ENCODE measurements at places on chromosomes 11 and 22.

GRCh38 chr22:25488244-25489020, 76.0 kb upstream of the GRK3 start:
- no peak for DNase-seq

GRCh38 chr22:44091021-44091721, 67.1 kb downstream of the PARVB start:
- peak; percentile 60 for DNase-seq

DNA sequence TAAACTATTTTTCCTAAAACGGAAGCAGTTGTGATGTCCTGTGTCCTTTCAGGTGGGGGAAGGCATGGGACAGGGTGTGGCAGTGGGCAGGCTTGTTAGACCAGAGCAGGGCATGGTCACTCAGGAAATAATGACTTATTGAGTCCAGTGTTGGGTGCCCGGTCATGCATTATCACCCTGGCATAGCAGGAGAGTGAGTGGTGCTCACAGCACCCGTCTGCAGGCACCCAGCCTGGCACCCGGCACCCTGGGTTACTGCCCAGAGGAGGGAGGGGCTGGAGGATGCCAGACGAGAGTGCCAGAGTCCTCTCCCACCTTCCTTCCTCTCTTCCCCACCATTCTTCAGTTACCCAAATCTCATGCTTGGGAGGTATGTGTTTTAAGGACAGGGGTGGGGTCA, 59.1 kb downstream of the ST3GAL4 start:
- no peak for DNase-seq

DNA sequence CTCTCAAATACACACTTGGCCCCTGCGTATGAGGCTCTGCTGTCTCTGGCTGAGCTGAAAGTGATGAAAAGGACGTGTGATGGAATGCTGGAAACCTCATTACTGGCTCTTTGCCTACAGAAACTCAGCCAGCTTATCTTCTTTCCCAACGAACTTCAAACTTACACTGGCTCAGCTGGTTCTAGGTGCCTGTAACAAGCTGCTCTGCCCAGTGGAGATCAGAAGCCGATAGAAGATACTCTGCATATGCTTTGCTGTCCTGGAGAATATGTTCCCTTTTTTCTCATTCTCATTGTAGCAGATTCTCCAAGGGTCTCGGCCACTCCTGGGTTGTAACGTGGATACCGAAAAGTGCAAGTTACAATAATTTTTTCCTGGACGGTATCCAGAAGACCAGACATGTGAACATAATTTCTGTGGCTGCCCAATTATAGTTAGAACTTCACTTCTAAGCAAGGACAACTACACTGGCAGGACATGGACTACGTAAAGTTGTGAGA, 405.3 kb upstream of the CCDC90B start:
- no peak for DNase-seq

- no peak for DNase-seq
Measured at GRCh38 chr11:130872102-130872501, 44.2 kb downstream of the SNX19 start.

DNA sequence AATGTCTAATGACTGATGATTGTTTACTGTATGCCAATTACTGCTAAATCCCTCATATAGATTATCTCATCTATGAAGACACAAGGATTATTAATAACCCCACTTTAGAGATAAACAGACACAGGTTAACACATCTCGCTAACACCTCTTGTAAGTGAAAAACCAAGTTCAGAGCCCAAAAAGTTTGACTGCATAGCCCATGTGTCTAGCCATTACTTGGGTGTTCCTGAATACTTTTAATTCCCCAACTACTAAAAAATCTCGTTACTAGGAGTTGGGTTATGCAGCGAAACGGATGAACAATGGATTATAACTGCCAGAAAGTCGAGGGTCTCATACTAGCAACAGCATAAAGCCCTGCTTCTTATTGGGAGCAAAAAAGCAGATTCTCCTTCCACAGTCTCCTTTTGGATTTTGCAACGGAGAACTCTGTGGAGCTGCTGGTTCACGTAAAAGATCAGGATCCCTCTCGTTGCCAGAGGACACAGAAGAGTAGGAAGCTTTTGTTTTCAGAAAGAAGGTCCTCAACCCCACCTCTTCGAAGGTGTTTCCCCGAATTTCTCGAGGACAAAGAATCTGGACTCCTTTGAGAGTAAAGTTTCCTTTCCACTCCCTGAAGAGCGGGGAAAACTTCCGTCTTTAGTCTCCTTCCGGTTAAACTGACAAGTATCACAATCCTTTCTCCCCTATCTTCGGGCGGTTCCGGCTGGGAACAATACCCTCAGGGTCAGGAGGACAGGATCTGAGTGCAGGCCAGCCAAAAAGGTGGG, 979 bp downstream of the ZBED5 start:
- peak; percentile 74 for DNase-seq

- peak; percentile 48 for DNase-seq
Measured at GRCh38 chr11:47258317-47258902, 614 bp downstream of the NR1H3 start.

DNA sequence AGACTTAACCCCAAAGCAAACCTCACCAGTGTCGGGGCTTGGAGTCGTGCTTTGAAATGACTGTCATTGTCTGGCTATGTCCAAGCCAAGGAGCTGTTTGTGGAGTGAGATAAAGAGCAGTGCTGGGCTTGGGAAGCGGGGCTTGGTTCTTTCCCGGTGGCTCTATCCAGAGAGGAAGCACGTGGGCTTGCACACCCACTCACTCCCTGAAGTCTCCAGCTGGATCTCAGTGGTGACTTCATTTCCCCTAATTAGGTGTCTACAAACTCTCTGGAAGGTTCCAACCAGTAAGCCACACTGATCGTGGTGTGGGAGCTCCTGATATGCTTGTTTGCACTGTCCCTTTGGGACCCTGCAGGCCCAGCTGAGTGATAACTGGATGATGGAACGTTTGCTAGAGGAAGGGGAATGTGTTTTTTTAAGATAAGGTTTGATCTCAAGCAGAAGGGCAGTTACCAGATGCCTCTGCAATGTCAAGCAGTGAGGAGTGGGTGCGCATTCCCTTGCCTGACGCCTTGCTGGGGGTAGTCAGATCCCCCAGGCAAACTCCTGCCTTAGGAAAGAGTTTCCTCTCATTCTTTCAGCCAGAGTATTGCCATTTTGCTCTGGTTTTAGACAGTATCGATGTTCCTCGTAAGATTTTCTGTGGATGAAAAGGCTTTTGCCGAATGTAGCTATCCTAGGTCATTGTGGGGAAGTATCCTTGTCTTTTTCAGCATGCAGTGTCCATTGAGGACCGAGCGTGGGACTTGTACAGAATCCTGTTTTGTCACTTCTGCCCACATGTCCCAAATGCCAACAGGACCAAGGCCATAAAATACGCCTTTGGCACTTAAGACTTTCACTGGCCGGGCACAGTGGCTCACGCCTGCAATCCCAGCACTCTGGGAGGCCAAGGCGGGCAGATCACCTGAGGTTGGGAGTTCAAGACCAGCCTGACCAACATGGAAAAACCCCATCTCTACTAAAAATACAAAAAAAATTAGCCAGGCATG, 90.9 kb downstream of the MICAL2 start:
- peak; percentile 98 for DNase-seq

DNA sequence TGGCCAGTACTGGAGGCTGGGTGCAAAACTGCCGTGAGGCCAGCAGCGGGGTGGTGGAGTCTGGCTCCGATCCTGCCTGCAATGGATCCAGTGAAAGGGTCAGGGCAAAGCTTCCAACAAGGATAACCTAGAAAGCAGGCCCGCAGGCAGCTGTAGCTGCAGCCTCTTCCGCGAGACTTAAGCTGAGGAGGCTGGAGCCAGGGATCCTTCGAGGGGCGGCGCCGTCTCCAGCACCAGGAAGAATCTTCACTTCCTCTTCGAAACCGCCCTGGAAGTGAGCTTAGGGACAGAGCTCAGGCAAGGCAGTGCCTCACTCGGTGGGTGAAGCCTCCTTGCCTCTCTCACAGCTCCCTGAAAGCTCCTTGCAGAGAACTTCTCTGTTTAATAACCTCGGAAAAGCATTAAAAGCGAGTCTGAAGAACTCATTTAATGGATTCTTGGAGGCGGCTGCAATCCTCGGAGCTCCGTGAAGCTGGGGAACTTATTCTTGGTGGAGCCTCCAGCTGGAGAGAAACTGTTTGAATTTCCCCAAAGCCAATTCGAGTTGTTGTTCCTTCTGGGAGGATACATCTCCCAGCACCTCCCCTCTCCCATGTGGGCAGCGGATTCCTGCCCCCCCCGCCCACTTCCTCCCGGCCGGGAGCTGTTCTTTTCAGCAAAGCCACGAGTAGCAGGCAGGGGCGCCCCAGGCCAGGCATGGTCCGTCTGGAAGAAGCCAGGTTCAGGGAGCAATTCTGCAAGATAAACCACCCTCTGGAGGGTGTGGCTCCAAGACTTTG, 169.9 kb downstream of the CTTN start:
- DNase-seq, result peak; percentile 50

DNA sequence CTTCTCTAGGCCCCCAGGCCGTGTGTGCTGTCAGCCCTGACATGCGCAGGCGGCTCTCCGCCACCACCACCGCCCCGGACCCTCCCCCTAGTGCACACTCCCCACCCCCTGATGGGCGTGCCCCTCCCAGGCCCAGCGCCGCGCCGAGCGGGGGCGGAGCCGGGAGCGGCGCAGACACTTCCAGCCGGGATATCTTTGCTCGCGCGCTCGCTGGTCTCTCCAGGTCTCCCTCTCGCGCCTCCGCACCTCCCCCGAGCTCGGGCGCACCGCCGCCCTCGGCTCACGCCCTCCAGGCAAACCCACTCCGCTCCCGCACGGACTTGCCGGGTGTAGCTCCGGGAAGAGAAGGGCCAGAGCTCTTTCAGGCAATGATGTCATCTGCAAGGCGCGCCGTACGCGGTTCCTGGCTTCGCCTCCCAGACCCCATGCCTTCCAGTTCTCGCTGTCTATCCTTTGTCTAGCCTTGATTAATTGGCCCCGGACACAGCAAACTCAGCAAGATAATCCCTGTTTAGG, at the start of gene SCN3B:
Gene SCN3B (minus strand): TSS at position 59 of the 516 bp plus-strand sequence. CDS start 823 bp downstream, outside the sequence.
- DNase-seq, result peak; percentile 43

- no peak for DNase-seq
Measured at GRCh38 chr11:44261800-44262591, 47.9 kb downstream of the ALX4 start.

- no peak for DNase-seq
Measured at GRCh38 chr11:13152264-13152663, 125.3 kb upstream of the BMAL1 start.

GRCh38 chr11:86416494-86416893, 41.8 kb downstream of the CCDC81 start:
- peak; percentile 49 for DNase-seq

Data from hematopoietic multipotent progenitor cell treated with erythropoietin and hydrocortisone succinate and interleukin-3 and kit ligand, for 4 days (in vitro differentiated cells).